A549 treated with ZK216348 at 1 μM for 4 hours (cell line): ENCODE measurements at places on chromosomes 11 and 22. TPM values are rescaled to one million over a fixed set of nuclear protein-coding genes. Genes with fewer than 3 reads are reported as not detected.

BRSK2 gene
- total RNA-seq, result 6.5 to 7.9 TPM (median 6.9 TPM) in 5 replicates

KRTAP5-11 gene
- not detected in 5 replicates for total RNA-seq

MMP10 gene
- 0.70 to 1.5 TPM (median 0.94 TPM) in 5 replicates for total RNA-seq

PNPLA5 gene
- total RNA-seq, result not detected in 5 replicates

MYO7A gene
- total RNA-seq, result 0.86 to 1.5 TPM (median 1.2 TPM) in 5 replicates
